Posterior cingulate gyrus (tissue), 11 donors: ENCODE measurements at places on chromosomes 16 and 17.
A peak's percentile ranks its signal among the peaks of the same experiment; 100 is the strongest.

DNA sequence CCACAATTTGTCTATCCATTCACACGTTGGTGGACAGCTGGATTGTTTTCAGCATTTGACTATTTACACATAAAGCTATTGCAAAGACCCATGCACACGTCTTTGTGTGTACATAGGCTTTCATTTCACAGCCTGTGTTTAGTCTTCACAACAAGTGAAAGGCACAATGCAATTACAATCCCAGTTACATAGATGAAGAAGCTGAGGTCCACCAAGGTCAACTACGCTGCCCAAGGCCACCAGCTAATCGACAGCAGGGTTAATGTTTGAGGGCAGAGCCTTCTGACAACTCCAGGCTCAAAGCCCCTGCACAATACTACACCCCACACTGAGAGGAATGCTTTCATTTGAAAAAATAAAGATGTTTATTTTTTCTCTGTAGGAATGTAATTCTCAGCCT, 93.6 kb upstream of the CDH13 start:
- no peak for DNase-seq

DNA sequence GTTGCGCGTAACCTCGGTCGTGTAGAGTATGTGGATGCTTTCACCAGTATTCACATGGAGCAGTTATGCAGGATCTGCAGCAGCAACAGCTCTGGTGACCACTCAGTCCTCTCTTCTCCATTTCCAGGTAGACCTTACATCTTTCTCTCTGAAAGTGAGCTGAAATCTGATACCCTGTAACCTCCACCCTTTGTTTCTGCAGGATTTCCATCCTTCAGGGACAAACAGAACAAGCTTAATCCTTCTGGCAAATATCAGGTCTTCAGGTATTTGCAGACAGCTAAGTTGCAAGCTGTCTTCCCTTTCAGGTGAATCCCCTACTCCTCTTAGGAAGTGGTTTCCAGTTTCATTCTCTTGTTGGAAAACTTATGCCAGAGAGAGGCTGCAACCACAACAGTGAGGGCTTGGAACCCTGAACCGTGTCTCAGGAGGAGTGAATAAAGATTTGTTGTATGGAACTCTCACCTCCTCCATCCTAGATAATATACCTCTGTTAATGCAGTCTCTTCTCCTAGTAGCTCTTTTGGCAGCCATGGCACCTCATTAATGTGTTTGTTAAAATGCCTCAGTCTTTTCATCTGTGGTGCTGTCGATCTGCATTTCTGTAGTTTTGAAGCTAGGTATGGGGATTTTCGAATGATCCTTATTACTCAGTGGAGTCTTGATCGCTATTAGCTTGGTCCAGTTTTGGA, 172.5 kb downstream of the PRKCA start:
- no peak for DNase-seq

GRCh38 chr17:6082335-6082734, 12.2 kb downstream of the WSCD1 start:
- no peak for DNase-seq

DNA sequence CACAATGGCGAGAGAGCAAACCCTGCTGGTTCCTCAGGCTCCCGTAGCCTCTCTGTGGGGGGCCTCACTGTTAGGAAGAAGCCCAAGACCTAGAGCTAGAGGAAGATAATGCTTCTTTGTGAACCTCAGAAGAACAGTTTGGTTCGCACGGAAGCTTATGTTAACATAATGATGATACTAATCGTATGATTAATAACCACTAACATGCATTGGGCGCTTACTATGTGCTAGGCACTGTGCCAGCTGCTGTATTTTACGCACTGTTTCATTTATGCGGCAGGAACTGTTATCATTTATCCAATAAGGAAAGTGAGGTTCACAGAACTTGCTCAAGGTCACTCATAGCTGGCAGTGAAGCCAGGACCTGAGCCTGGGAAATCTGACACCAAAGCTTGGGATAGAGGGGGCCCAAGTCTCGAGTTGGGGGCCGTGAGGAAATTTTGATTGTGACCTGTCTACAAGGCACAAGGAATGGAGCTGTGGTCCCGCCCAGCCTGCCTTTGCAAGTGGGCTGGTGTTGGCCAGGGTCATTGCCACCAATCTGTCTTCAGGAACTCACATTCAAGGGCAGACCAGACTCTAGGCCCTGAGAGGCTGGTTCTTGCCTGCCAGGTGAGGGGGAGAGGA, 6.8 kb downstream of the PRCD start:
- peak; percentile 20 for DNase-seq

DNA sequence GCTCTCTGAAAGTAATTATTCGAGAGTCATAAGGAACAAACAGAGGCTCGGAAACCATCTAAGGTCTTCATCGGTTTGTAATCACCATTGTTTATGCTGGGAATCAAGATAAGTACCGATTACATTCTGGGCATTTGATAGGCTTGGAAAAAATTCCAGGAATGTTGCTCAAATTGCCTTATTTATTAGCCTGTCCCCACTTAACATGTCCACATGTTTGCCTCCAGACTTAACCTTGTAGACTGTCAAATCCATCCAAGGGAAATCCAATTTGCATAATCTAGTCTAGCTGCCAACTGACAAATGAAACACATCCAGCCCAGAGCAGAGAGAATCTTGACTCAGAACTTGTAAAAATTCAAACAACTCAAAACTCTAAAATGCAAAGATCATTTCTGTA, 51.3 kb upstream of the TMC5 start:
- no peak for DNase-seq

DNA sequence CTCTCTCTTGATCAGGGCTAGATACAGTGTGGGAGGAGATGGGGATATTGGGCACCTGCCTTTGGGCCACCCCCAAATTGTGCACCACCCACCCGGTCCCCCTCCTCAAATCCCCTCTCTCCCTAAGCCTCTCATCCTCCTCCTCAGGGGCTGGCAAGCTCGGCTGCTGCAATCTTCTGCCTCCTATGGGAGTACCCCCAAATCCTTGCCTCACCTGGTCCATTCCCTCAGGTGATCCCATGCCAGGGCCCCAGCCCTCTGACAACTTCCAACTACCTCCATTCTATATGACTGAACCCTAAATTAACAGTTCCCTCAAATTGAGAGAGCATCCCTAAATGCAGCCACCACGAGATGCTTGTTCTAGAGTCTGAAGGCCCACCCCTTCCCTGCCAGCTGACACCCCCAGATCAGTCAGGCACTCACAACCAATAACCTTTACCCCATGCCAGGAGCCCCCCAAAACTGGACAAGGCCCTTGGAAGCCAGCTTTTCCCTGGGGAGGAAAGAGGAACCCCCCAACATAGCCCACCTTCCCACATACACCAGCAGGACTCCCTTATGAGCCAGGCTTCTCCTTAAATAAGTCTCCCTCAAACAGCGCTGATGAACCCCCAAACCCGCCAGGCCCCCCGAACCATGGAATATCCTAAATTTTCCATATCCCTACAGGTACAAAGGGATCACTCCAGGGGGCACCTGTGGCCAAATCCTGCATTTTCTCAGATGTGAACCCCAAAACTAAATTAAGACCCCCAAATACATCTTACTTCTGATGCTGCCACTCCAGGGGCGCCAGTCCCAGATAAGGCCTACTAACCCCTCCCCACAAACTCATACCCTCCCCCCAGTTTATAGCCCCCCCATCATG, 3.2 kb downstream of the DLG4 start:
- no peak for DNase-seq

- DNase-seq = no peak
Measured at GRCh38 chr16:80317599-80318037, 223.2 kb upstream of the DYNLRB2 start.

- no peak for DNase-seq
Measured at GRCh38 chr16:47873434-47873833, 282.4 kb downstream of the ABCC12 start.

DNA sequence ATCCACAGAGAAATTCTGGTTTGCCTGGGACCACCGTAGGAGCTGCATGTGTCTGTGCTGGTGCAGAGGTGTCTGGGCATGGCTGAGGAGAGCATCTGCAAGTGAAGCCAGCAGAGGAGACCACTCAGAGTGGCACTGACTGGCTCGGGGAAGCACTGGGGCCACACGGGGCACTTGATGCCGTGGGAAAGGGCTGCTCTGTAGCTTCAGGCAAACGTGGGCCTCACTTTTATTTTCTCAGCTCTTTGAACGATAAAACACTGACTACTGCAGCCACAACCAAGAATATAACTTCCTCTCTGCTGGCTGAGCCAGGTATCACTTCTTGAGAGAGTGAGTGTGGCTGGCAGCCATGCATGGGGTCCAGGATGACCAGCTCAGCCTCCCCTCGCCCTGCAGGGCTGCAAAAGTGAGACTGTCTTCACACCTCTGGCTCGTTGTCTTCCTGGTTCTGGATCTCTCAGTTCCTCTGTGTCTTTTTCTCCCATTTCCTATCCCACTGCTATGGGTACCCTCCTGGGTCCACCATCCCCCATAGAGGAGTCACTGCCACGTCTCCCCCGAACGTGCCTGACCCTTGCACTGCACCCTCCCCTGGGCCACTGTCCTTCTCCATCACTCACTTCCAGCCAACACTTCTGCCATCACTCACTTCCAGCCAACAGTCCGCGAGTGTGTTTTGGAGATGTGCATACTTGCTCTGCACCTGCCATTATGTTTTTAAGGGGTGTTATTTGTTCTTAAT, 201.4 kb upstream of the CHMP6 start:
- DNase-seq = no peak

DNA sequence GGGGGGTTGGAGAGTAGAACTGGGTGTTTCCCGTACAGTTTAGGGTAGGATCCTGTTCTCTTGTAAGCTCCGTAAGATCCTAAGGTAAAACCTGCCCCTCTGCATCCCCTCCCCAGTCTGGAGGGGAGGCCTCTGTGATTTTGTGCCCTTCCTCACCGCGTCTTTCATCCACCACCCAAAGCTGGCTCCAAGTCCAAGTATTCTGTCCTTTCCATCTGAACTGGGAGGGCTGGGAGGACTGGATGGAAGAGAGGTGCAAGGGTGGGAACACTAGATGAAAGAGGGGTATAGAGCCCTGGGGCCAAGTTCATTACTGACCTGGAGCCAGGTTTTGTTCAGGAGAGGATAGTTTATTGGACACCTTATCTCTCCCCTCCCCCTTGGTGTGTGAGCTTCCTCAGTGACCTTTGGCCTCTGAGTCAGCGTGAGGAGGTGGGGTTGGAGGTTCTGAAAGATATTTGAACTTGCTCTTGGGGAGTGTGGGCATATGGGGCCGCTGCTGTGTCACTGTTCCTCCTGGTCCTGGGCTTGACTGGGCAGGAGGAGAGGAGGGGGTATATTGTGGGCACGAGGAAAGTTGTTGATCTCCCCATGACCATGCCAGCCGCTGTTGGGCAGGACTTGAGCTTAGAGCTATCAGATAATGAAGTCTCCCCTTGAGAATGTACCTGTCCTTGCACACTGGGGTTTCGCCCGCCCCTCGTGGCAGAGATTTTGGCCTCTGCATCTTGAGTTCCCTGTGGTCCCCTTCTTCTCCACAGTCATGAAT, 1.6 kb downstream of the LASP1 start:
- DNase-seq = no peak

- no peak for DNase-seq
Measured at GRCh38 chr17:72466199-72466598, 345.4 kb downstream of the SOX9 start.

- no peak for DNase-seq
Measured at GRCh38 chr17:79690988-79691836, 39.5 kb upstream of the ENPP7 start.

- DNase-seq = no peak
Measured at GRCh38 chr17:78862073-78863023, 21.7 kb upstream of the USP36 start.

- DNase-seq = no peak
Measured at GRCh38 chr17:66988069-66988798, 23.7 kb downstream of the CACNG4 start.

- DNase-seq = peak; percentile 46
Measured at GRCh38 chr16:88561485-88562359, 8.5 kb upstream of the ZC3H18 start.

DNA sequence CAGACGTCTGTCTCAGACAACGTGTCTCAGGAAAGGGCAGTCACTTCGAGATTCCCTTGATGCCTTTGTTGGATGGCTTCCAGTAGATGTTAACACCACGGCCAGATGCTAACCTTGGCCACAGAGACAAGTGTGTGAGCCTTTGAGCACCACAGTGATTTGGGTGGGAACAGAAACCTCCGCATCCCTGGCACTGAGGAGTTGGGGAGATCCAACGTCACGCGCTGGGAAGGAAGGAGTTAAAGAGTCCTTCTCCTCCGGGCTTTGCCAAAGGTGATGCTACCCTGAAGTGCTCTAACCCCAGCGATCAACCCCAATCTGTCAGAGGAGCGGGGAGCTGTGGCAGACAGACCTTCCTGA, 3.0 kb upstream of the ABR start:
- no peak for DNase-seq

DNA sequence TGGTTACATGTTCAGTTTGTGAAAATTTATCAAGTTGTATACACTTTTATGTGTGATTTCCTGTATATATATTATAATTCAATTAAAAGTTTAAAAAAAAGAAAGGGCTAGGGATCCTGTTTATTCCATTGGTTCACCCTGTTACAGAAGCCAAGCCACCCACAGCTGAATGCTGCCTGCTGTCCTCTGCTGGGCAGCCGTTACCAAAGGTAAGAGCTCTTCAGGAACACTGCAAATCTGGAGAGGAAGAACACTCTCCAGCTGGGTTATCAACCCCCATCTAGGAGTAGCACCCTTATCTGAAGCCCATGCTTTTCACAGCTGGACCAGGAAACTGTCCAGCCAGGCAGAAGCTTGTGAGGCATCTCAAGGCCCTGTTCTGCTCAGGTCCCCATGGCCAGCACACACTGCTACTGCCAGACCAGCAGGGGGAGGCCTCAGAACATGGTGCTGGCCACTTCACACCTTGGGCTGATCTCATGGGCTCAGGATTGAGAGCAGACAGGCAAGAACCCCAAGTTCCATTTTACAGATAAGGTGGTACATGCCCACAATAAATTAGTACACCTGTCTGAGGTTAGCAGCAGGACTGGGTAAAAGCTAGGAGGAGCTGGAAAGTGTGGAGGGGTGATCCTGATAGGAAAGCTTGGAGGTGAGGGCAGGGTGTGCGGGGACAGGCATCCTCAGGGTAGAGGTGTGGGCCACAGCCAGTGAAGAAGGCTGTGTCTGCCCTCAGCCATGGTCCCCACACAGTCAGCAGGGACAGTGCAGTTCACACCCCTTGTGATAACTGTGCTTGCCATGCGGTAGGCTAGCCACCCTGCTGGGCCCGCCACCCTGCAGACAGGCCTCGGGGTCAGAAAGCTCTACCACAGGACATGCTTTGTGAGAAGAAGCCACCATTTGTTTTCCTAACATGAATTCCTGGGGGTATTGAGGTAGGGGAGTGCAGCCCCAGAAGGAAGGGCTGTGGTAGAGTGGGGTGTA, 54.3 kb upstream of the SREBF1 start:
- no peak for DNase-seq
